ENCODE measurements at places on chromosomes 1 and 21.

DNA sequence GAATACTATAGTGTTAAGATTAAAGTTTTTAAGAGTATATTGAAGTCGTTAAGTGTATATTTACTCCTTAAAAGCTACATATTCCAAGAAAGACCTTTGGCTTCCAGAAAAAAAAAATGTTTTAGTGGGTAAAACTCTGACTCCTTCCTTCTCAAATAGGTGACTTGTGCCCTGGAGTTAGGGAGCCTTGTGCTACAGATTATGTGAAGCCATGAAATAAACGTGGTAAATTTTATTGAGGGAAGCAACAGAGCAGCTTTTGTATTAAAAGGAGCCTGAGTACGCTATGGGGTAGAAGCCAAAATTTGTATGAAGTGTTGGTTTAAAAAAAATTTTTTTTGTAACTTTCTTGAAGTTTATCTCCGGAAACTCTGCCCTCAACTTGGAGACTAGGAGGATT is 994 bp downstream of the RO60 start:
- no peak for DNase-seq

DNA sequence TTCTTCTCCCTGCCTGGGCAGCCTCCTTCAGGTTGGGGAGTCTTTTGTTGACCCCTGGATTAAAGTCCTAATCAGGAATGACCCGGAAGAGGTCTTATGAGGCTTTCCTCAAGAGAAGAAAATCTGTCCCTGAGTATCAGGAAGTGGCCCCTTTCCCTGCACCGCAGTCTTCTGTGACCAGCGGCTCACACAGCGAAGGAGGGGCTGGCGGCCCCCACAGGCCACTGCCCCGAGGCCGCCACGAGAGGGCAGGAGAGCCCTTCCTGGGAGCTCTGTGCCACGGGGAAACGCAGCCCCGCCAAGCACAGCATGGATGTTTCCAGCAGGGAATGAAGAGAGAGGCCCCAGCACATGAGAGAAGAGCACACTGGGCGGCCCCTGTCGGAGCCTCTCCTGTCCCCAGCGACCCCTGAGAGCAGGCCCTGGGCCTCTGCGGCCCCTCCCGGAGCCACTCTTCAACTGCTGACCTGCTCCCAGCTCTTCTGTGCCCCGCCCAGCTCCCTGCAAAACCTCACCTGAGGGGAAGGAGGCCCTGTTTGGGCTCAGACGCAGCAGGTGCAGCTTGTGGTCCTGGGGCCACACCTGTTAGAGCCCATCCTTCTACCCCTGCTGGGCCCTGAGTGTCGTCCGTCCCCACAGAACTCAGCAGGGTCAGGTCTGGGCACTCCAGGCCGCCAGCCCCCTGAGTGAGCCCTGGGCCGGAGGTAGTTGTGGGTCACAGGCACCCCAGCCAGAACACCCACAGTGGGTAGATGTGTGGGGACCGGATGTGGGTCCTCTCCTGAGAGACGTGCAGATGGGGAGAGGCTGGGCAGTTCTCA is 4.9 kb upstream of the POFUT2 start:
- no peak for DNase-seq

GRCh38 chr1:109477821-109478220 is 5.9 kb upstream of the ATXN7L2 start:
- no peak for DNase-seq

- DNase-seq: no peak
Measured at GRCh38 chr1:30377230-30378002, 346.0 kb downstream of the MATN1 start.

DNA sequence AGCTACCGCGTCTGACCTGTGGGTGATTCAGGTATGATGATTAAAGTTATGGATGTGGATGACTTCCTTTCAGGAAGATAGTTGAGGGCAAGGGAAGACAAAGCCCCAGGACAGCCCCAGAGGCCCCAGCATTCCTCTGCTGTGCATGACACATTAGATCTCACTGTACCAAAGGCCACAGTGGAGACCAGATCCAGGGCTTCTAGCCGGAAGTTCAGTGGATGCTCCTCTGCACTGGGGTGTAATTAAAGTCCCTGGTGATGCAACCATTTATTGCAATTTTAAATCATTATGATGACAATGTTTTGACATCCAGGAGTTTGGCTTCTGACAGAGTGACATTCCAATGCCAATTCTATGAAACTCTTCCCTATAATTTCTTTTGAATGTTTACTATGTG is 5.0 kb downstream of the C4BPA start:
- DNase-seq: no peak

DNA sequence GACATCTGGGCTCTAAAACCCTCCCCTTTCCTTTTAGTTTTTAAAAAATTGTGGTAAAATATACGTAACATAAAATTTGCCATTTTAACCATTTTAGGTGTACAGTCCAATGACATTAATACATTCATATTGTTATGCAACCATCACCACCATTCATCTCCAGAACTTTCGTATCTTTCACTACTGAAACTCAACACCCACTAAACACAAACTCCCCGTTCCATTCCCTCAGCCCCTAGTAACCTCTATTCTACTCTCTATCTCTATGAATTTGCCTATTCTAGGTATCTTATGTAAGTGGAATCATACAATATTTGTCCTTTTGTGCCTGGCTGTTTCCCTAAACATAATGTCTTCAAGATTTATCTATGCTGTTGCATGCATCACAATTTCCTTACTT is 19.4 kb upstream of the TTC4 start:
- no peak for DNase-seq

DNA sequence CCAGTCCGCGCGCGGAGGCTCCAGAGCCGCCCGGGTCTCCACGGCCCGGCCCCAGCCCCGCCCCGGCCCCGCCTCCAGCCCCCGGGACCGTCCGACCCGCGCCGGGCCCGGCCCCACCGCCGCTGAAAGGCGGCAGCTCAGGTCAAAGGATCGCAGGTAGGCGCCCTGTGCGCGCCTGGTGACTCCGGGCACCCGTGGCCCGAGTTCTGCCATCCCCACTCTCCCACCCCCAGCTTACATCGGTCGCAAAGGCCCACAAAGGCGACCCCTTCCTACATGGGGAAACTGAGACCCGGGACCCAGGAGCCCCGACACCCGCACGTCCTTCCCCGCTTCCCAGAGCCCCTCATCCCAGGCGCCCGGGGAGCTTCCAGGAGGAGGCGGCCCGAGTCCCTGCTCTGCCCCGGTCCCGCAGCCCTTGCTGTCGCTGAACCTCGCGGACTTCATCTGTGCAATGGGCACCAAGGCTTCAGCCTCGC is at the start of gene TMEM200B:
TMEM200B (minus strand) TSS at position 17 of the 479 bp plus-strand sequence. CDS start 2,075 bp downstream, outside the sequence.
- DNase-seq: no peak

- DNase-seq: no peak
Measured at GRCh38 chr21:24994717-24995116, 612.6 kb downstream of the MRPL39 start.

GRCh38 chr21:27571706-27572105 is 604.8 kb upstream of the ADAMTS5 start:
- DNase-seq: no peak

- no peak for DNase-seq
Measured at GRCh38 chr1:229480495-229480894, 27.6 kb downstream of the NUP133 start.

GRCh38 chr1:30885570-30886522 is 22.7 kb downstream of the SDC3 start:
- DNase-seq: no peak

- DNase-seq: no peak
Measured at GRCh38 chr21:38181096-38181495, 75.7 kb upstream of the KCNJ15 start.

DNA sequence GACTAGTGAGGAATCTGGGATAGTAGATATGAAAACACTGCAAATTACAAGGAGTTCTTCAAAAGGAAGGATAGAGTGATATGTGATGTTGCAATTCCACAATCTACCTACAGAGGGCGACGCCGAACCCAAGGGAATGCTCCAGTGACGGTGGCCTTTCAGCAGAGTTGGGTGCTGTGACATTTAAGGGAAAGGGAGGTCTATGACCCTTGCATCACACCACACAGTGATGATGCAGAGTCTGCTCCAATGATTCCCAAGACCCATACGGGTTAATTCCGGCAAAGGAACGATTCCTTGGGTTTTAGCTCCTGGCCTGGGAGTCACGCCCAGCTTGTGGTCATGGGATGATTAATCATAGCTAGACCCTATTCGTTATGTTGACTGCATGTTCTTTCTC is 123.0 kb upstream of the IGSF21 start:
- no peak for DNase-seq

DNA sequence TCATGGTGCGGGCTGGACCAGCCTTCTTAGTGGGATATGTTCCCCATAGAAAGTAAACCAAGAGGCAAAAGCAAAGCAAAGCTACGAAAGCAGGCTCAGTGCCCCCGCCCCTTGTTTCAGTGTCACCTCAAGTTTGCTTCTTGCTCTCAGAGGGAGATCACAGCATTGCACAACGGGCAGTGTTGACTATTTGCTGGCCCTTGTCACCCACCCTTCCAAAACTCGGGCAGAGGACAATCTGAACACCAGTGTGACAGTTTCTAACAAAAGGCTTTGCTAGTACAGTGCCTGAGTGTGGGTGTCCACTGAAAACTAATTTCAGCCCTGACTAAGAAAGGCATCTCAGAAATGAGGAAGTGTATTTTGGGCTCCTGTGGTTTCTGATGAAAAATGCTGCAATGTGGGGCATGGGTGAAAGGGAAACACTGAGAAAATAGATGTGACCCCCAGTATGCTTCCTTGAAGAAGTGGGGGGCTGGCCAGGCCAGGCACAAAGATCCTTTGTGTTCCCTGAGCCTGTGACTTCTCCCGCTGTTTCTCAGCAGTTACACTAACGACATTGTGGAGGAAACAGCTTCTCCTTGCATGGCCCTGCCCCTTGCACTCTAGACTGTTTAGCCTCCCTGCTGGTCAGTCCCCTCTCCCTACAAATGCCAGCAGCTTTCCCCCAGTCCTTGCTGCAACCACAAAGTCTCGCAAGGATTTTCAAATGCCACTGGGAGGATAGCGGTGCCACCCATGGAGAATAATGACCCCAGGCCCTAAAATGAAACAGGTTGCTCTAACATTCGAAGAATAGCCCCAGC is 33.3 kb upstream of the KCNE1 start:
- no peak for DNase-seq

- DNase-seq: no peak
Measured at GRCh38 chr21:41160036-41160435, 7.9 kb upstream of the BACE2 start.

DNA sequence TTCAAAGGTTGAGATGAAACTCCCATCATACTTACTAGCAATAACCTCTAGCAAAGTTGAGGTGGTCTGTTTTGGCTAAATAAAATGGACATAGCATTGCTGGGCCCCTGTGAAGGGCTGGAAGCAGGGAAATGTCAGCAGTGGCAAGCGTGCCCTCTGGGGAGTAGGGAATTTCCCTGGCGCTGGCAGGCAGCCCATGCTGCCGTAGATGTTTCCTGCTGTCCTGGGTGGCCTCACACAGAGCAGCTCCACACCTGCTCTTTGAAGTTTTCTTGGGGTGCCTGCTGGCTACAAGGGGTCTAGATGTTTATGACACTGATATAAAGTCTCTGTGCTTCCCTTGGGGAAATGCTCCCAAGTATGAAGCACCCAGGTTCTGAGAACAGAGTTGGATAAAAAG is 30.2 kb downstream of the ADARB1 start:
- DNase-seq: no peak

DNA sequence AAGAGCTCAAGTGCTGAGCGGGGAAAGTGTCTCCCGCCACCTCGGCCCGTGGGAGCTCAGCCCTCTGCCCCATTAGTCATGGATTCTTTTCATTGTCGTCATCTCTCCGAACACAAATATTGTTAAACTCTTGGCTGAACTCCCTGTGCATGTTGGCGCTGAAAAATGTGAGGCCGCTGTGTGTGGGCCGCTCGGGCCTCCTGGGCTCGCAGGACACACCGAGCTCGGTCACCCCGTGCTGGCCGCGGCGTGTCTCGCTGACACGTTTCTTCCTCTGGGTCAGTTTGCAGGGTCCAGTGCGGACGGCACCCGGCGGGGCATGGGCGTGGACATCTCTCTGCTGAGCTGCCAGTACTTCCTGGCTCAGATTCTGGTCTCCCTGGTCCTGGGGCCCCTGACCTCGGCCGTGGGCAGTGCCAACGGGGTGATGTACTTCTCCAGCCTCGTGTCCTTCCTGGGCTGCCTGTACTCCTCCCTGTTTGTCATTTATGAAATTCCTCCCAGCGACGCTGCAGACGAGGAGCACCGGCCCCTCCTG is 25.6 kb downstream of the SLC45A1 start:
- DNase-seq: no peak

DNA sequence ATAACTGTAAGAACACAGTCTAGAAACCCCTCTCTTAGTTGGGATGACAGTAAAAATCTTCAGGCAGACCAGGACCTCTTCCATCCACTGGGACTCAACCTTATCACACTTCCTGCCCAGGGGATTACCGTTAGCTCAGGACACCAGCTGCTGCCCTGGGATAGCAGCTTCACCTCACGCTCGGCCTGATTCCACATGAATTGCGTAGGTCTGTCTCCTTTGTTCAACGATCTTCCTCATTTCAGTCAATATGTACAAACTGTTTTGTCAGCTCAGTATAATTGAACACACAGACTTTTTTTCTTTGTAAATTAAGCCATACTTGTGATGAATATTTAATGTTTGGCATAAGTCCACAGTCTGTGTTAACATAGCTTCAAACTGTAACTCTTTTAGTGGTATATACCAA is 290.4 kb downstream of the GRIK1 start:
- no peak for DNase-seq

DNA sequence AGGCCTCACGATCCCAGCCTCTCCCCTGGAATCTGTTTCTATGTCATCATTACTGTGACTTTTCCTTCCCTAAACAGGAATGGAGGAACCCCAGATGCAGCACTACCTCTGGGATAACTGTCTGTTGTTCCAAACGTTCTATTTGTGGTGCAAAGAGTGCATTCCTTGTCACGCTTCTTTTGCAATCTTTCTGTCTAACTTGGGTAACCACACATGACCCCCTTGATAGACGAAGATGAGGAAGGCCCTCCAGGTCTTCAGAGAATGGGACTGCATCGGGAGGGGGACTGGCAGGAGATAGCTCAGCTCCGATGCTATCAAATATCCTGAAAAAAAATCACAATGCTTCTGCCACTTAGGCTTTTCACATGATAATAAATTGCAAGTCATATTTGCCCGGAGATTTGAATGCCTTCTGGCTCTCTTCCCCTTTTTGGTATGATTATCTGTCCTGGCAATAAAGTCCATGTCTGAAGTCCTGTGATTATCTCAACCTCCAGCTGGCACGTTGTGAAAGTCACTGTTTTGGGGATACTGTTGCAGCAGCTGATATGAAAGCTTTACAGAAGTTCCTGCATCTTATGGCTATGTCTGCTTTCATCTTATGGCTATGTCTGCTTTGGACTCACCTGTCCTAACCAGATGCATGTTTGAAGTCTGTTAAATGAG is 148.7 kb upstream of the LMO4 start:
- no peak for DNase-seq

All from stimulated activated CD8-positive, alpha-beta memory T cell treated with anti-CD3 and anti-CD28 coated beads, Interleukin-4, amount 100 ng/mL, for 1 hour (primary cell).